ENCODE measurements at places on chromosomes 16 and 17. TPM values are rescaled to one million over a fixed set of nuclear protein-coding genes. Genes with fewer than 3 reads are reported as not detected.

GRB7 gene
- 35.7 TPM for total RNA-seq

CES5A gene
- total RNA-seq = not detected

GAS7 gene
- 37.9 TPM for total RNA-seq

RASL10B gene
- 8.5 TPM for total RNA-seq

TMEM97 gene
- total RNA-seq = 25.3 TPM

NPIPB8 gene
- 0.70 TPM for total RNA-seq

DDX52 gene
- total RNA-seq = 24.3 TPM

C1QTNF8 gene
- not detected for total RNA-seq

PLCD3 gene
- 20.2 TPM for total RNA-seq

RNF227 gene
- 7.0 TPM for total RNA-seq

ADAD2 gene
- 0.18 TPM for total RNA-seq

GNG13 gene
- total RNA-seq = not detected

Measured in metanephros (tissue), 2 donors.